ENCODE measurements at places on chromosomes 5 and 9.
A peak's percentile ranks its signal among the peaks of the same experiment; 100 is the strongest.

GRCh38 chr9:81614335-81614734, 75.0 kb downstream of the TLE1 start:
- DNase-seq = no peak

GRCh38 chr5:98794414-98795080, 21.1 kb downstream of the RGMB start:
- DNase-seq = no peak

DNA sequence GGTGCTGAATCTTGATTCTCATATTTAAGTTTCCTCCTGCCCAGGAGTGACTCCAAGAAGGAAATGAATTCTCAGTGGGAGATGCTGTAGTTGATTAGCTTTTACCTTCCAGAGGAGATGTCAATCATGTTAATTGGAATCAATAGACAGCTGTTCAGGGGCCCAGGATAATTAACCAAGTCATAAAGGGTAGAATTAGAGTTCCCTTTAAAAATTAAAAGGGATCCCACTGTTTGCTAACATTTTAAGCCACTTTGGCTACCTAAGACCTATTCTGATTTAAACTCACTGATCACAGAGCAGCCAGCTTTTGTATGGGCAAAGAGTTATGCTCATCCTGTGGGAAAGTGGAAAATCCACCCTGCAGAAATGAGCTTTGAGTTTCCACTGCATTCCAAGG, 249.6 kb downstream of the SLIT3 start:
- no peak for DNase-seq

- no peak for DNase-seq
Observed at GRCh38 chr9:91873637-91874051, 76.4 kb downstream of the ROR2 start.

- no peak for DNase-seq
Observed at GRCh38 chr5:31688515-31689092, 49.7 kb downstream of the PDZD2 start.

DNA sequence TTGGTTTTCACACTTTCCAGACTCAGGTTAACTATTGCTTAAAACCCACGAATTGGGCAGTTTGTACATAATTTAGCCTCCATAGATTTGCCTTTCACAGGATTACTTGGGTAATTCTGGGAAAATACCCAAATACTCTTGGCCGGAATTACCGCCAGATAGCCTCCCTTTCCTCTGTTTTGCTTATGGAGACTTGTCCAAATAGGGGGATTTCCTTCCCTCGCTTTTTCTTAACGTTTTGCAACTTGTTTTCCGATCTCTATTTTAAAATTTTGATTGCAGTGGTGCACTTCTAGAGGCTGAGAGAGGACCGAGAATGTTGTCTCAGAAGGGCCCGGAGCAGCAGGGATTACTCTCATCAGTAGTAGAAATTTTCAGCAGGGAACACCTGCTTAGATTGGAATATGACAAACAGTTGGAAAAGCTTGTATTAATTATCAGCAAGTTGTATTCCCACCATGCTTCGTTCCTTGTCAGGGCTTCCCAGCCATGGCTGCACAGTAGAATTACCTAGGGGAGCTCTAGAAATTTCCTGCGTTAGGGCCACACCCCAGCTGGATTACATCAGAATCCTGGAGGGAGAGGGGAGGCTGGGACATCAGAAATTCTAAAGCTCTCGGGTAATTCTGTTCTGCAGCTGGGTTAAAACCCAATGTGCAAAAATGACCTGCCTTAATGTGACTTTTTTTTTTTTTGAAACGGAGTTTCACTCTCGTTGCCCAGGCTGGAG, 329.1 kb downstream of the SH3GL2 start:
- no peak for DNase-seq

- no peak for DNase-seq
Observed at GRCh38 chr5:55620009-55620765, 85.4 kb upstream of the PLPP1 start.

DNA sequence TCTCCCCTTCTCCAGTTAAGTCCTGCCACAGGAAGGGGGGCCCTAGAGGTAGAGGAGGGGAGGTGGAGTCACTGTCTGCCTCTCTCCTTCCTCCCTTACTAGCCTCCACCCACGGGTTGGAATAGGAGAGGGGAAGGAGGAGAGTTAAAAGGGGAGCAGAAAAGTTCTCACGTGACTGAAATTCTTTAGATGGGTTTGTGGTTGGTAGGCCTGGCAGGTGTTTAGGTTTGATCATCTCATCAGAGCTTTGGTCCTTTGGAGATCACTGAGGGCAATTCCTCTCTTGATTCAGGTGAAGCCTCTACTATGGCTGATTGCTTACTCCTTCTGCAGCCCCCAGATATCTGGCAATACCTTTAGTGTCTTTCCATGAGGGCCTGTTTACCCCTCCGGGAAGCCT, 24.9 kb upstream of the C5orf63 start:
- no peak for DNase-seq

GRCh38 chr5:169512385-169512784, 71.2 kb upstream of the SPDL1 start:
- no peak for DNase-seq

GRCh38 chr5:142924135-142924883, 154.1 kb downstream of the ARHGAP26 start:
- DNase-seq = peak; percentile 32

DNA sequence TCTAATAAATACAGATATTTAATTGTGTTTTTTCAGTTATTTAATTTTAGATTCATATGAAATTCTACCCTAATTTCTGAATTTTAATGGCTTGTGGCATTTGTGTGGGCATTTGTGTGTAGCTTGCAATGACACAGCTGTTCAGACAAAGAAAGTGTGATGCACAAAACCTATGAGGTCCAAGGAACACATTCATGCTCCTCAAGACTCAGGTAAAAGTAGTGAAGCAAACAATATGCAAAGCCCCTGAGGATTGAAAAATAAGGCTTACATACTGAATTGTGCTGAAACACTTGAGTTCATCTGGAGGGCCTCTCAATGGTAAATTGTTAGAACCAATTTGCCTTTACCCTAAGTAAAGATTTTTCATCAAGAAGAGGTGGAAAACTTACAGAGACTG, 28.1 kb downstream of the IL7R start:
- DNase-seq = no peak

DNA sequence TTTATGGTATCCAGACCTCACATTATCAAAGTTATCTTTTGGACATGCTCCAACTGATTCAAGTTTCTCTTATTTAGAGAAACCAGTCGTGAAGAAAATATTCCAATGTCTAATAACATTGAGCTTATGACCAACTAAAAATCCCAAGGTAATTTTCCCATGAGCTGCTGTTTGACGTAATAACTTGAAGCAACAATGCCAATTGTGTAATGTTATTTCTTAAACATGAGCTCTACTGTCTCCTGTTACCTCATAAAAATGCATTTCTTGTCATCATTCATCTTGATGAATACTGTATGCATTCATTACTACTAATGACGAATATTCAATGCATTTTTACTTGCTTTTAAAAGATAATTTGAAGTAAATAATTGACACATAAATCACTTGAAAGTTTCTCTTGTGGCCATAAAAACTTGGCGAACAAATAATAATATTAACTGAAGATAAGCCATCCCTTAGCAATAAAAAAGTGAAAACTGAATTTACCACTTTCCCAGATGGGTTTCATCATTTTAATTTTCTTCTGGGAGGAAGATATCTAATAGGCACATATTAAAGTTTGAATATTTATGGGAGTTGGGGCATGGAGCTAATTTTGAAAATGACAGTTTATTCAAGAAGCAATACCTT, 424 bp upstream of the MARCOL start:
- DNase-seq = no peak

GRCh38 chr5:123611406-123611709, 99.4 kb downstream of the CSNK1G3 start:
- no peak for DNase-seq

GRCh38 chr5:160976181-160976580, 124.2 kb upstream of the ATP10B start:
- no peak for DNase-seq

DNA sequence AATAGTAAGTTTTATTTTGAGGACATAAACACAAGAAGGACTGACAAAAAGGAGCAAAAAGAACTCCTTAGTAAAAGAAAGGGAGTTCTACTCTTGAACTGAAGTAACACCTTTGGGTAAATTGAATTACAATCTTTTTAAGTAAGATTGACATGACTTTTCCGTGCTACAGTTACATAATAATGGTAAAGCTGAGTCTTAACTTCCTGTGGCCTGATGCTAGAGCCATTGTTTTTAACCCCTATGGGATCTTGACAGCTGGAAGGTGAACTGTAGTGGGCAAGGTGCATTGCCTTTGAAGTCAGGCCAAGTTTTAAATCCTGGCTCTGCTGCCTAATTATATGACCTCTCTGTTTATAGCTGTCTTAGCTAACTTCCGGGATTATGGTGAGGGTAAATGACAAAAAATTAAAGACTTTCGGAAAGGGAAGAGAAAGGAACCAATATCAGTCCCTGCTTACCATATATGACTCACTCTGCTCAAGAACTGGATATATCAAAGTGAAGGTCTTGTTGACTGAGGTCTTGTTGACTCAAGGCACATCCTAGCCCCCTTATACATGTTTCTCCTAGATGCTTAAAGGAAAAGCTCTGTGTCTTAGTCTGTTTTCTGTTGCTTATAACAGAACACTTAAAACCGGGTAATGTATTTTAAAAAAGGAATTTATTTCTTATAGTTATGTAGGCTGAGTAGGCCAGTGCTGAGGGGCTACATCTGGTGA, 6.8 kb downstream of the HSD17B4 start:
- DNase-seq = no peak

DNA sequence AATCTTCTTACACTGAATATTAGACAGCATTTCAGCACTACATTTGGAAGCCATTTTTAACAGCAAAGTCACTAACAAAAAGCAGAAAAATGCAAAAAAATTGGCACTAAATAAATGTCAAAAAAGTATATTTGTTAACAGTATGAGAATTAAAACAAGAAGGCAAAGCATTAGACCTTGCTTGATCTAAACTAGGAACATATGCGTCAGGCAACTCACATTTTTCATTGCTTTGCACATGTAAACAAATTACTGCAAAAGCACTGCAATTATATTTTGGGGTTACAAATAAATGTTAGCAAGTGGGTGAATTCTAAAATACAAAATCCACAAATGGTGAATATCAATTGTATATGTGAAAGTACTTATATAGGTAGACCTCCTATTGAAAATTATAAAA, 49.0 kb upstream of the RAPGEF6 start:
- DNase-seq = no peak

- DNase-seq = no peak
Observed at GRCh38 chr5:83654427-83654994, 66.1 kb downstream of the HAPLN1 start.

DNA sequence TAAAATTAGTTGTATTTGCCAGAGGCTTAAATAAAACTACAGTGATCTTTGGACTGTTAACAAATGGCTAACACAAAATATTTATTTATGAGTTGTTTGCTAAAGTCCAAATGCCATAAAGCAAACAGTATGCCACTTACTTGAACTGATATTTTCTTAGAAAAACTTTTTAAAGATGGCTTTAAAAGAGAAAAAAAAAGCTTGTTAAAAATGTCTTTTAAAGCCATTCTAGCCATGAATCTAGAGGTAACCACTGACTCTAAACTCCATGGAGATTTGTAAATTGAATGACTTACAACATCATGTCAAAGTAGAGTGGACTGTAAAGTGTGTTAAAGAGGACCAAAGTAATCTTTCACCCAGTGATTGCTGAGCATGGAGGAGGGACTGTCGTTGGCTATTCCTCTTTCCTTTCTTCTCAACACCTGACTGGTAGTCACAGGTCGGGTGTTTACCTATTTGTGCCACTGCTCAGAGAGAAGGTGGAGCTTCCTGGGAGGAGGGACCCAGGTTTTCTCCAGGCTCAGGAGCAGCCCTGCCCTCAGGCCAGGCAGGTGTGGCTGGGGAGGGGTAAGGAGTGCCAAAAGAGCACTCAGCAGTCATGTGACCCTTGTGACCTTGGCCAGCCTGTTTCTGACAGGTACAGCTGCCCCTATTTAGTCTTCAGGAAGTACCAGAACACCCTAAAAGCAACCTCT, 69.1 kb upstream of the TJP2 start:
- DNase-seq = no peak

DNA sequence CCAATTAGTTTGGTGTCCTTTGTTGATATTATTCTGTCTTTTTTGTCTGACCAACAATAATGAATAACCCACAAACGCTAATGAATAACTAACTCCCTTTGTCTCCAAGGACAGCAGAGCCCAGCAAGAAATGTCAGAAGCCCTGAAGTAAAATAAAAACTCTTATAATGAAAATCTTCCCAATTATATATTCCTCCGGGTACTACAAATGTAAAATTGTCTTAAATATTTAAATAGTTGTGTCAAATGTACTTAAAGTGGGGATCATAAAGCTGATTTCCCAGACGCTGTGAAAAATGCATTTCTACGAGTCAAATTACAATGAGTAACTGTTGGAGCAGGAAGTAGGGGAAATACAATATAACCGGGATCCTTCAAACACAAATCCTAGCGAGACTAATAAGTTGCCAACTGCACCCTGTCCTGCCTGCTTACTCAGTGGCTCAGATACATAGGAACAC, 22.3 kb downstream of the GLIS3 start:
- DNase-seq = no peak

DNA sequence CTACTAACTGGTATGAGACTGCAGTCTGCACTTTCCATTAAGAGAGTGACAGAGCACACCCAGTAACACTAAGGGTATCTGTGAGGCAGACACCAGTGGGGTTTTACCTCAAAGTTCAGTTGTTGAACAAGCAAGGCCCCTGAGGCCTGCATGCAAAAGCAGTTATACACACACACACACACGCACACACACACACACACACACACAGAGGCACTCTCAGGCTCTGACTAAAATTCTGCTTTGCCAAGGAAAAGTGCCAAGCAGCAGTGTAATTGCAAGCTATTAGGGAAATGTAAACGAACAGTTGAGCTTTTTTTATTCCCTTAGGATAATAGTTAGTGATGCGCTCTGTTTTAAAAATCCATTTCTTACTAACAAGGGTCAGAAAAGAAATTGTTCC, 377.1 kb downstream of the SPOCK1 start:
- no peak for DNase-seq
